Natural killer cell (primary cell): ENCODE measurements at places on chromosomes 16 and 17.

DNA sequence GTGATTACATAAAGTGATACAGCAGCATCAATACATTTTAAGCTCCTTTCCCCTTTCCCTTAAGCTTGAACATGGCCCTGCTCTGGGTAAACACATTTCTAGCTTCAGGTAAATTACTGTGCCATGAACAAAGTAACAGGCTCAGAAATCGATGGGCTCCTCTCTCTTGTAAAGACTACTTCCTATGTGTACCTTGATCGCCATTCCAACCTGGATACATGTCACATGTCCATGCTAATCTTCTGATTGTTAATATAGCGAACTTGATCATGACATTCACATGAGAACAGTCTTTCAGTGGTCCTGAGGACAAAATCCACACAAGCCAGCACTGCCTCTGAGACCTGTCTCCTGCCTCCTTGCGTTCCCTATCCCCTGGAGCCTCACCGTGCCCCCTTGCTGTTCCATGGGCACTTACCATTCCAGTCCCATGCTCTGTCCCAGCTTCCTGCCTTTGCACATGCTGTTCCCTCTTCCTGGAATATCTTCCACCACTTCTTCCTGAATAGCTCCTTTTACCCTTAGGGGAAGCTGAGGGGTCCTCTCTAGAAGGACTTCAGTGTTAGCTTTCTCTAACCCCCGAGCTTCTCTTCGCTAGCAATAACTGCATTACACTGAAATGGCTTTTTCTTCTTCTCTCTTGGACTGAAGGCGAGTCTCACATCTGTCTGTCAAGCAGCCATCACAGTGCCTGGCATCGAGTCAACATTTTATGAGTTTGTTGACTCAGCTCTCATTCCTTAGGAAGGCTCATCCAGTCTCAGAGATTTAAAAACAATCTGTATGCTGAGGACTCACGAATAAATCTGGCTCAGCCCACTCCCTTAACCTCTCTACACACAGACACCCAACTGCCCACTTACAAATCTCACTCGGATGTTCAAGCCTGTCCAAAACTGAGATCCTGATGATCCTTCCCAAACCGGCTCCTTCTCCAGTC is 93.3 kb downstream of the ASIC2 start:
- no peak for DNase-seq

- no peak for DNase-seq
These were observed 1.8 kb downstream of the ODF4 start for GRCh38 chr17:8341456-8341855.

- DNase-seq, result no peak
These were observed 111.0 kb downstream of the N4BP1 start for GRCh38 chr16:48498769-48499631.

DNA sequence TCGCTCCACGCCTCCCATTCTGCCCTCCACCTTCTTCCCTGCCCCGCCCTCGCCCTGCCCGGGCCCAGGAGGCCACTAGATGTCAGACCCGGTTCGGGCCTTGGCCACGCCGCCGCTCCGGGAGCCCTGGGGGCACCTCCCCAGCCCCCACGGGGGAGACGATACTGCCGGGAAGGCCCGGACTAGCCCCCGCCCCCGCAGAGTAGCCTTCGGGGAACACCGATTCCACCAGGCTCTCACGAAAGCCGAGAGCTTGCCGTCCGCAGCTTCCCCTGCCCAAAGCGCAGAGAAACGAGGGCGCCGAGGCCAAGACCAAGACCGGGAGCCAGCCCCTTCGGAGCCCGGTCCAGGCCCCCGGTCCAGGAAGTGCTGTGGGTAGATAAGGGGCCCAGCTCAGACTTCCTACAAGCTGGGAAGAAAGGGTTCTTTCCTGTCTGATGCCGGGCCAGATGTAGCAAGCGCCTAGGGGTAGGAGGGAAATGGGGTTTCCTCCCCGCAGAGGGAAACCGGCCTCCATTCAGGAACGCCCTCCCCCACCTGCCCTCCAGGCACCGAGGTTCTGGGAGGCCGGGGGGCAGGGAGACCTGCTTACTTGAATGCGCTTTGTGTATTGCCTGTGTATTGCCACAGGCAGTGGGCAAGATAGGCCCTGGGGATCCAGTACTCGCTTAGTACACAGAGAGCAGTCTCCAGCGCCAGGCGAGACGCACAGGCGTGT is 806 bp upstream of the CYB561 start:
- peak; percentile 68 for DNase-seq

DNA sequence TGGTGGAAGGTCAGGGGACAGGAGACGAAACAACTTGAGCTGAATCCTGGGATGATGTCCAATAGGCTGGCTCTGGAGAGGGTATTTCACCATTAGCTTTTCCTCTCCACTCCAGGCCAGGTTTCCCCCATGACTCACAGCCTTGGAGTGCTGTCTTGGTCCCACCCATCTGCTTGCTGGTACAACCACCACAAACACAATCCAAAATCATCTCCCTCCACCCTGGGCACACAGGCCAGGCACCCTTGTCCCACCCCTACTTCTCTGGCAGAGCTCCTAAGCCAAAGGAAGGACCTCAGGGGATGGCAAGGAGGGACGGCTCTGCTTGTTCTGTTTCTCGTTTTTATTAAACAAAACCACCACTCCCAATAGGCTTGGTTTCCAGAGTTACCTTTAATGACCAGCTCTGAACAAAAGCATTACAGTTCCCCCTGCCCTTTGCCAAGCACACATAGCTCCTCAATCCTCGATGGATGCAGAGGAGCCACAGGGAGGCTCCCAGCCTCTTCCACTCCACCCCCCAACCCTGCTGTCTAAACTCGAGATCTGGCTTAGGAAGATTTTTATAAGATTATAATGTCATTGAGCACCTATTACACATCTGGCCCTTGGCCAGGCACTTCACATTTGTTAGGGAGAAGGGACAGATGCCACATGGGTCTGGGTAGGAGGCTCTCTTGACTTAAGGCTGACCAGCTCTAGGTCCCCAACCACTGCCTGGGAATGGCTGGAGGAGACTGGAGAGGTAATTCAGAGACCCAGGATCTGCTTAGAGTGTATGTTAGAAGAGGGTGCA is 13.3 kb downstream of the CAVIN1 start:
- no peak for DNase-seq

DNA sequence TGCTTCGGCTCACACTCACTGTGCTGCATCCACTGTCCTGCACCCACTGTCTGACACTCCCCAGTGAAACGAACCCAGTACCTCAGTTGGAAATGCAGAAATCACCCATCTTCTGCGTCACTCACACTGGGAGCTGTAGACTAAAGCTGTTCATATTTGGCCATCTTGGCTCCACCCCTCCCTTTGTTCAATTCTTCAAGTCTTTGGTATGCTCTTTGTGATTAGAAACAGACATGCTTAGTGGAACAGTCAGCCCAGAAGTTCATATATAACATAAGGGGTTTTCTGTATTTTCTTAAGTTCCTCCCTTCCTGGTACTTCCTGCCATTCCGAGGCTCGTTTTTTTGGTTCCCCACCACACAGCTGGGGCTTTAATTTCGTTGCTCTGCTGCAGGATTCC is 398.5 kb upstream of the DYNLRB2 start:
- DNase-seq, result no peak

DNA sequence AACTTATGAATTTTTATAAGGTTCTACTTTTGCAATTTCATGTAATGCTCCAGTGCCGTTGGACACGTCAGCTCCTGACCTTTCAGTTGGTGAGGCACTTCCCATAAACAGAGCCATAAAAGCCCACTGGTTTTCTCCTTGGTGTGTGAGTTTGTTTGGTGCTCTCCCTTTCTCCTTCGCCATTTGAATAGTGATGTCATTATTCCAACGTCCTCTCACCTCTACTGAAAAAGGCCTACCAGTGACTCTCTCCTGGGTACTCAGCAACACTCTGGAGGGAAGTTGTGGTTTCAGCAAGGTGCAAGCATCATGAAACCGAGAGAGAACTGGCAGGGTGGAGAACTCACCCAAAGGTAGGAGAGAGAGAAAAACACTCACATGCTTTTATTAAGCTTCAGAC is 29.6 kb upstream of the HNF1B start:
- peak; percentile 31 for DNase-seq

DNA sequence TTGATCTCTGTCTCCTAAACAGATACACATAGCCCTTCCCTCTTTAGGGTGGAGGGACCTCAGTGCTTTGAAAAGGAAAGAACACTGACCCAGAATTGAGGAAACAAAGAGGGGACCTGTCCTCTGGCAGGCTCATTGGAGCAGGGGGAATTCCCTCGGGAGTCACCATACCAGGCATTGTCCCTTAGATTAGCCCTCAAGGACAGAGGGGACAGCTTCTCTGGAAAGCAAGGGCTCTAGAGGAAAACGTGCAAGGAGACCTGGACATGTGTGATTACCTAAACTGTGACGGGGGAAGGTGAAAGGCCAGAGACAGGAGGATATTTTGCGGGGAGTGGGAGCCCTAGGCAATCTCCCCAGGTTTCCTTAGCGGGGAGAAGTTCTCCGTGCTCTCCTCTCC is 7.6 kb upstream of the FZD2 start:
- no peak for DNase-seq

DNA sequence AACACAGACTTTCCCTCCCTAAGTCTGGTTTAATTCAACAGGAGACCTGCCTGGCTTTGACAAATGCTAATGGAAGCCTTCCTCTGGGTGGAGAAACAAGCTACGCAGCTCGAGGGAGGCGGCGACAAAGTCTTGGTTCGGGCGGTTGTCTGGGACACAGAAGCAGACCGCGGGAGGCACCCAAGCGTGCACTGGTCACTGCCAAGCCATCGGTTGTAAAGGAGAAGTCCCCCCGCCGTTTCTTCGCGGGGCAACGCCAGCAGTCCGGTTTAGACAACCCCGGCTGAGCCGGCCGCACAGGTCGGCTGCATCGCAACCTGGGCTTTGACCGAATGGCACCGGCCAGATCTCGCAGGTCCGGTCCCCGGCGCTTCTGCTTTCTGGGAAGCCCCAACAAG is 586 bp downstream of the GLYR1 start:
- peak; percentile 46 for DNase-seq

DNA sequence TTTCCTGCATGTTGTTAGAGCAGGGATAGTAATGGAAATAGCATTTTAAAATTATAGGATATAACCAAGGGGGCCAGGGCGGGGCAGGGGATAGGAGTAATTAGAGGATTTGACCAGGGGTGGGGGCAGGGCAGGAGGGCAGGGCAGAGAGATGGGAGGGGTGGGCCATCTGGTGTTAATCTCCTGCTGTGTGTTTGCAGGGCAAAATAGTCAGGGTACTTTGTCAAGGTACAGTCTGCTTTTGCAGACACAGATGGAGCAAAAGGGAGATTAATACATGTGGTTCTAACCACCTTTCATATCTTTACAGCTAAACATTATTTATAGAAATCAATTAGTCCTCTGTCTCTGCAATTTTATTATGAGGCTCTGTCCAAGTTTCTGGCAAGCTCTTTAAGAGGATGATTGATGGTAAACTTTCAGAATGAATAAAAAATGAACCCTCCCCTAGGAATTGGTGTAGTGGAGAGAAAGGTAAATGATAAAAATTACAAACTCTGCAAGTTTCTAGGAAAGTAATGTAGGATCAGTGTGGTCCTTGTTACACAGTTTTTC is 6.6 kb downstream of the ANKFN1 start:
- DNase-seq, result no peak

GRCh38 chr16:79950932-79951719 is 350.6 kb upstream of the MAF start:
- DNase-seq, result no peak

DNA sequence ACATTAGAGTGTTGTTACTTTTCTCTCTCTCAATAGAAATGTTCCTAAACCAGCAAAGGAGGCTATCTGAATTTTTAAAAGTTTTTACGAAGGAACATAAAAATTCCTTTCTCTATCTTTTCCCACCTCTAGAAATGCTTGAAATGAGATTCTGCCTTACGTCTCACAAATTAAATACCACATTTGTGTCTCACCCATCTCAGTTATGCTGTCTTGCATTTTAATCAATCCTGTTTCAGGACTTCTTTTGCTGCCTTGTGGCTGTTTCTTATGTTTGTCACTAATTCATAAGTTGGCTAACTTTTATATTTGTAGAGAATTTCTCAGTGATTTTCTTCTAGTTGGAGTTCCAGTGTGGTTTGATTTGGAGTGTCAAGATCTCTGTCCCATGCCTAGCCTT is 3.5 kb downstream of the OMG start:
- DNase-seq, result no peak

DNA sequence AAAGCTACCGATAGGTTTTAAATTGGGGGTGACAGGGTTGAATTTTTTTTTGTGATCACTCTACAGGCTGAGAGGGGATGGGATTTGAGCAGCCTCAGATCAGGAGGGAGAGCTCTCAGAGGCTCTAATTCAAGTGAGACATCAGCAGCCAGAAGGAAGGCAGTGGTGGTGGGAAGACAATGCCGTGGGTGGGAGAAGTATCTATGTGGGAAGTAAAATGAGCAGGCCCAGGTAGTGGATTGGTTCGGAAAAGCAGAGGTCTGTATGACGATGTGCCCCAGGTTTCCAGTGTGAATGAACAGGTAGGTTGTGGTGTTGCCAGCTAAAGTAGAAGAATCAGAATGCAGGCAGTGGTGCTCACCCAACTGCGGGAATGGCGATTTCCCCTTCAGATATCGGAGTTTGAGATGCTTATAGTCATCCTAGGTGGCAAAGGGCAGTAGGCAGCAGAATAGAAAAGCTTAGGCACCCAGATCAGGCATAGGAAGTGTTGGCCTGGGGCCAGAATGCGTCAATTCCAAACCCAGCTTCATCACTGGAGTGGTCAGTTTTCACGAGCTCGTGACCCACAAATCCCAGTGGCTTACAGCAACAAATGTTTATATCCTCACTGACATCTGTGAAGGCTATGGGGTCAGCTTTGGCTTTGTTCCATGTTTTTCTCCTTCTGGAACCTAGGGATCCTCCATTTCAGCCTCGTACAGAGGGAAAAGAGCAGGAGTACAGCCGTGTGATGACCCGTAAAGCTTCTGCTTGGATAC is 24.0 kb downstream of the MEOX1 start:
- DNase-seq, result no peak

DNA sequence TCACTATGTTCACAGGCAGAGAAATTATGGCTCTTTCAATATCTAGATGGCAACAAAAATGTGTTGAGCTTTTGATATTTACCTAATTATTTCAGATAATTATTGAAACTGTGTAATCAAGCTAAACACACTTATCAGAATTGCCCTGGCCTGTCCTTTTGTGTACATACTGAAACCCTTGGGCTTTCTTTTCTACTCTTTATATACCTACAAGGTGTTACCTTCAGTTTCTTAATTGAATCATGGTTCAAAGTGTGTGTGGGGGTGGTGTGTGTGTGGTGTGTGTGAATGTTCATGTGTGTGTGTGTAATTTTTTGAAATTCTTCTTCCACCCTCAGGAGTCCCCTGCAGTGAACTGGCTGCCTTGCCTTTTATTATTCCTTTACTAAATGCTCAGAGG is 506.8 kb upstream of the SOX9 start:
- DNase-seq, result no peak

- no peak for DNase-seq
These were observed 89.3 kb downstream of the SMG6 start for GRCh38 chr17:2214047-2214928.

DNA sequence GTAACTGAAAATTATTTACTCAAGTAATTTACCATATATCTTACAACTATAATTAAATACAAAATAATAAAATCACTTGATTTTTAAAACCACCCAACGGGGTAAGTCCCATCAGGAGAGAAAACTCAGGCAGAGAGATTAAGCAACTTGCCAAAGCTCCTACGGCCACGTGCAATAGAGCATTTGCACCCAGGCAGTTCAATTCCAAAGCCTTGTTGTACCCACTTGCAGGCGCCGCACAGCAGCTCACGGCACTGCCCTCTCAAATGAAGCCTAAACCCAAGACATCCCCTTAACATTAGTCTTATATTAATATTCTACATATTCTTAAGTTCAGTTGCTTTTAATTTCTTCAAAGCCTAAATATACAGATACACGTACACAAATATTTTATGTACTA is 75.7 kb downstream of the SPAG9 start:
- DNase-seq, result no peak

GRCh38 chr17:17204635-17205231 is 1.4 kb downstream of the PLD6 start:
- DNase-seq, result no peak
